CD4-positive, CD25-positive, alpha-beta regulatory T cell (primary cell): ENCODE measurements at places on chromosomes 4 and X. TPM values are rescaled to one million over a fixed set of nuclear protein-coding genes. Genes with fewer than 3 reads are reported as not detected.
A peak's percentile ranks its signal among the peaks of the same experiment; 100 is the strongest.

Gene FDCSP
- not detected for total RNA-seq

GRCh38 chr4:150010525-150011126 is 67.6 kb upstream of the DCLK2 start:
- peak; percentile 25 for DNase-seq

GRCh38 chr4:40886931-40887763 is 137.4 kb downstream of the NSUN7 start:
- no peak for DNase-seq

DNA sequence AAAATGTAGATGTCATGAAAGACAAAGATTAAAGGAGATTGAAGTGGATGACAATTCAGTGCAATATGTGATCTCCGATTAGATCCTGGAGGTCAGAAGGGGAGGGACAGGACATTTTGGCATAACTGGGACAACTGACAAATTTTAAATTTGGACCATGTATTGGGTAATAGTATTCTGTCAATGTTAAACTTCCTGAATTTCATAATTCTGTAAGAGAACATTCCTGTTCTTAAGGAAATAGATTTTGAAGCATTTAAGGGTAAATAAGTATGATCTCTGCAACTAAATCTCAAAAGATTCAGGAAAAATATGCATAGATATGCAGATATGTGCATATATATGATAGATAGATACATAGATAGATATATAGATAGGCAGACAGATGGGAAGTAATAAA is 11.0 kb downstream of the ODAPH start:
- no peak for DNase-seq

DNA sequence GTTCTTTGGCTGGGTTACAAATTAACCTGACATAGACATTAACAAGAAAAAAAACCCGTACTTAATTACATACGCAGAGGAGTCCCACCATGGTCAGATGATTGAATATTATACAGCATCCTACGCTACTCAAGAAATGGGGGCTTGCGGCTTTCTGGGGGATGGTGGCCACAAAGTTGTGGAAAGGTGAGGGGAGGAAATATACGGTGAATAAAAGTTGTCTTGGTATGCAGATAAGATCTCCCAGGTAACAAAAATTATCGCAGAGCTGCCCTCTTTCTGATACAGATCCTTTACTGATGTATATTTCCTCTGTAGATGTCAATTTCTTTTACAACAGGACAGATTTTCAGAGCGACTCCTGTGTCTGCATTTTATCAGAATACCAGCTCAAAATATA is 890 bp downstream of the DCAF16 start:
- no peak for DNase-seq

DNA sequence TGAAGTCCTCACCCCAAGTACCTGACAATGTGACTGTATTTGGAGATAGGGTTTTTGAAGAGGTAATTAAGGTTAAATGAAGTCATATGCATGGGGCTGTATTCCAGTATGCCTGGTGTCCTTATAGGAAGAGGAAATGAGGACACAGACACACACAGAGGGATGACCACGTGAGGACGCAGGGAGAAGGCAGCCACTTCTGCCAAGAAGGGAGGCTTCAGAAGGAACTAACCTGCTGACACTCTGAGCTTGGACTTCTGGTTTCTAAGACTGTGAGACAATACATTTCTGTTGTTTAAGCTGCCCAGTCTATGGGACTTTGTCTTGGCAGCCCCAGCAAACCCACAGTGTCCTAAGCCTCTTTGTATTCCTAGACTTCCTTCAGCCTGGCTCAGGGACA is 3.0 kb upstream of the SLC2A9 start:
- no peak for DNase-seq

DNA sequence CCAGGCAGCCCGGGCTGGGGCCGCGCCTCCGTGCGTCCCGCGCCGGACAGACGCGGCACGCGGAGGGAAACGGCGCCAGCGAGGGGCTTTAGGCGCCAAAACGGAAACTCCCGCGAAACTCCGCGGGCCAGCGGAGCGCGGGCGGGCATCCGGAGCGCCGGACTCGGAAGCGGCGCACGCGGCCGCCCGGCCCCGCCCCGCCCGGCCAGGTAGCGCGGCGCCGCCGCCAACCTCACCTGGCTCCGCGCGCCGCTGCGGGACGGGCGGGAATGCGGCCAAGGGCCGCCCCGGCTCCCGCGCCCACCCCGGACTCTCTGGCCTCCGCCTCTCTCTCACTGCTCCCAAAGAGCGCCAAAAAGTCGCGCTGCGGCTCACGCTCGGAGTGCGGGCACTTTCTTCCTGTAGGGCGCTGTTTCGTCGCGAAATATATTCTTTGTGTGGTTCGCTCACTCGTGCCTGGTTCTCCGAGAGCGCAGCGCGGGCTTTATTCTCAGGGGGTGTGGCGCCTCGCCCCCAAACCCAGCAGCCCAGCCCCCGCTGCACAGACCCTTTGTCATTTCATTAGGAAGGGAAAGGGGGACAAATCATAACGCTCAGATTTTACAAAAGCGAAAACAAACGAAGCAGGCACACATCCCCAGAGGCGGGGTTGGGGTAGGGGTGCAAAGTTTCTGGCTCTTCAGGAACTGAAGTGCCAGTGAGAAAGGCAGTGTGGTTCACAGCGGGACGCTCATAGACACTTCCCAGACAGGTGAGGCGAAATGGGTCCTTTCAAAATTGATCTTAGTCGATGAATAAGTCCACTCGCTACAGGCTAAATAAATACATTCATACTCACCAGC is 961 bp upstream of the MBNL3 start:
- DNase-seq, result peak; percentile 50

GRCh38 chr4:107058828-107059227 is 22.7 kb upstream of the DKK2 start:
- DNase-seq, result no peak

GRCh38 chrX:10922835-10923234 is 188.3 kb upstream of the HCCS start:
- DNase-seq, result no peak
